ENCODE measurements at places on chromosomes 7 and 10.

GRCh38 chr7:101108330-101108857, 18.5 kb upstream of the SERPINE1 start:
- no peak for DNase-seq

- DNase-seq: no peak
Measured at GRCh38 chr10:46528171-46528671, 28.2 kb downstream of the GPRIN2 start.

GRCh38 chr7:43112941-43113621, 634 bp downstream of the HECW1 start:
- peak; percentile 17 for DNase-seq

GRCh38 chr10:74640134-74640921, 186.1 kb upstream of the KAT6B start:
- DNase-seq: no peak

DNA sequence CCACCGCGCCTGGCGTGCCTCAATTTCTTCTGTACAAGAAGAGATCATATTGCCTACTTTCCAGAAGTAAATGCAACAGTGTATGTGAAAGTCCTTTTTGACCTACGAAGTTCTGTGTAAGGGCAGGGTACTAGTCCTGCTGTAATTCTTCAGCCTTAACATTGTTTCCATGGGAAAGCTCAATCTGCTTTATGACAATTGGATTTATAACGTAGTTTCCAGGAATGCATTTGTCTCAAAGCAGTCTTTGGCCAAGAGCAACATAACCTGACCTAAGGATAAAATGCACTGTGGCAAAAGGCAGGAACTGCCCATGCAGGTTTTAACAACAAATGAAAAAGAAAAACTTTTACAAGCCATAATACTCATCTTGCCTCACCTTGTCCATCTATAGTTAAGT, 108.1 kb upstream of the PODXL start:
- DNase-seq: no peak

GRCh38 chr7:50851451-50851850, 68.8 kb upstream of the GRB10 start:
- no peak for DNase-seq

DNA sequence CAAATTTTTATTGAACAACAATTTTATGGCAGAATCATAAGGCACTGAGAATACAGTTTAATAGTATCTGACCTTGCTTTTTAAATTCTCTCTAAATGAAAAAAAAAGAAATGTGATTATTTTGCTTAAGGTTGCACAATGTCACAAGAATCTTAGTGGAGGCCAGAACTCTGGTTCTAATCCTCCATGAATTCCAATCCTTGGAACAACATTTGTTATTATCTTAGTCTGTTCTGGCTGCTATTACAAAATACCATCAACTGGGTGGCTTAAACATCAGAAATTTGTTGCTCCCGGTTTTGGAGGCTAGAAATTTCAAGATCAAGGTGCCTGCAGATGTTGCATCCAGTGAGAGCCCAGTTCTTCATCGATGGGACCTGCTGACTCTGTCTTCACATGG, 158.2 kb upstream of the POM121L12 start:
- no peak for DNase-seq

GRCh38 chr10:15491856-15492642, 121.0 kb upstream of the FAM171A1 start:
- no peak for DNase-seq

DNA sequence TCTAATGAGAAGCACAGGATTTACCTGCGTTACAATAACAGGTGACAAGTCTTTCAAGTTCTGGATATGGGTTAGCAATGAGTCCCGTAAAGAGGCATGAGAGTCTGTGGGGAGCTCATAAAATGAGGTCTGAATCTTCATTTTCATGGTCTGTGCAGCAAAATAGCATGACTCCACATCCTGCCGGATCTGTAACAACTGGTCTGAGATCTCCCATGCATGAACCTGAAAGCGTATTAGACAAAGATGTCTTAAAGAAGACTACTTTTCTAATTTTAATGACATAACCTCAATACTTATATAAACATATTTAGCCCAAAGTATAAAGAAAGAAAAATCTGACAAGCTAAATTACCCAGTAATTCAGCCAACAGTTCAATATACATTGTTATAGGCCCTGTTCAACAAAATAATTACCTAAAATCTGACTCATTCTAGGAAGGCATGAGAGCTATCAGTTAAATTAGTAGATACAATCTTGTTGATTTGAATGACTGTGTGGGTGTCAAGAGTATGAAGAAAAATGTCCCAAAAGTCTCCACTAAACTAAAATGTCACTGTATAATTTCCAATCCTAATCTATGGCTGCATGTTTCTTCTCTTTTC, 36.9 kb downstream of the TNPO3 start:
- DNase-seq: no peak

DNA sequence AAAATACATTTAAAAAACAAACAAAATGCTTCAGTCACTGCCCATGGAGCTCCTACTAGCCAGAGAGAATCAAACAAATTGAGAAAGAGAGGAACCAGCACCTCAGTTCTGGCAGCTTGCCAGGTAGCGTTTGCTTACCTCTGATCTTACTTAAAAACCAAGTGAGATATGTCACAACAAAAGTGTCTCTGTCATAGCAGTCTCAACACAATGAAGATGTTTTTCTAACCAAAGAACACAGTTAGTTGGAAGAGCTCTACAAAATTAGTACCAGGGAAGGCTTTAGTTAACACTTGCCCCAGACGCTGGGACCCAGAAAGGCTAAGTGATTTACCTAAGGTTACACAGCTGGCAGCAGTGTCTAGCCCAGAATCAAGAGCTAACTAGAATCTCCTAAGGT, 3.4 kb downstream of the DOCK4 start:
- DNase-seq: peak; percentile 35

DNA sequence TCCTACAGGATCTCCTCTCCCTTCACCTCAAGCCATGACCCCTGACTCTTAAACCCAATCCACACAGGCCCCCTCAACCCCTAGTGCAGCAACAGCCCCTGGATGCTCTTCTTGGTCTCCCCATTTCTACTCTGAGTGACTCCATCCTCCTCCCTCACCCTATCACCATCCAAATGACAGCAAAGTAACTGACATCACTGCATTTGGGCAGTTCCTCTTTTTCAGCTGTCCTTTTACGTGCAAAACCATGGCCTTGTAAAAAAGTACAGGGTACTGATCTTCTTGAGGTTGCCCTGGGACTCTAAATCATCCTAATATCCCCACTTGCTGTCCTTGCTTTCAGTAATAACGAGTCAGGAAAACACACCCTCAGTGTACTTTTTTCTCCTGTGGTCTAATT, 454.9 kb downstream of the ADRA2A start:
- DNase-seq: no peak

DNA sequence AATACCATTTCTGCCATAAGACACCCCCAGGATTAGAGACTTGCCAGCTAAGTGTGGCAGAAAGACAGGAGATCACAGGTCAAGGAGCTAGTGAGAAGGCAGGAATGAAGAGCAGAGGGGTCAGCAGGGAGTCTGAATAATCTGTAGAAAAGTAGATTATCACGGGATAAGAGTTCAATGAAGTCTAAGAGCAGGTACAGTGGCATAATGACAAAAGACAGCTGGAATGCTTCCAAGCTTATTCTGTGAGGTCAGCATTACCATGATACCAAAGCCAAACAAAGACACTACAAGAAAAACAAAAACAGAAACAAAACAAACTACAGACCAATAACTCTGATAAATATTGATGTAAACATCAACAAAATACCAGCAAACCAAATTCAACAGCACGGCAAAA, 20.8 kb downstream of the PILRA start:
- no peak for DNase-seq

DNA sequence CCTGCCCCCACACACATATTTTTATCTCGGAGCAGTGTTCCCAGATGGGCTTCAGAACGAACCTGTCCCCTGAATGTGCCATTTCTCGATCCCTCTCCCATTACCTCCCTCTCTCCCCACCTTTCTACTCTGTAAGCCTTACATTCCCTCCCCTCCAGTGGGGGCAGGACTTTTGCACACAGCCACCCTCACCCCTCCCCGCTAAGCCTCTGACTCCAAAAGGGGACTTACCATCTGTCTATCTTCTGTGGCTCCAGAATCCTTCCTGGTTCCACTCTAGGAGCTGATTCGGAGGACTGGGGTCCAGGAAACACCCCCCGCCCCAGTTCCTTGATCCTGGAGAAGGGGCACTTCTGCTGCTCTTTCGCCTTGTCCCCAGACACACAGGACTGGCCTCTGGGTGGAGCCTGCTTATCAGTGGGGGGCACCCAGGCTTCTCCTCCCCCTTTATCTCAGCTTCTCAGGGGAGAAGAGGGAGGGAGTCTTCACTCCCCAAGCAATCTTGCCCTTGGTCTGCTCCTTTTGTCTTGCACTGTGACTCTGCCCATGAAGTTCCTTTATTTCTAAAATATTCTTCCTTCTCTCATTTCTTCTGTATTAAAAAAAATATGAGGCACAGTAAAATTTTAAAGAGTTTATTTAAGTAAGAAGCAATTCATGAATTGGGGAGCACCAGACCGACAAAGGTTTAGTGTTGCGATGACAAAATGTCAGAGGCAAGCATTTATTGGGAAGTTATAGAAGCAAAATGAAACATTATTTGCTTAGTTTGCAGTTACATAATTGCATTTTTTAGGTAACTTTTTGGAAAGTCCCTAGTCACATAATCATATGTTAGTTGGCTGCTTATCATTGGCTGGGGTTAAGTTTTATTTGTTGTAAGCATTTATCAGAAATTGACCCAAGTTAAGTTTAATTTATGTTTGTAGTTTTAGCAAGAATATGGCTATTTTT, at the start of gene KEL:
TSS of gene KEL (minus strand) at position 391 of the 954 bp plus-strand sequence. CDS start at position 234, 157 bp downstream.
- no peak for DNase-seq

GRCh38 chr7:132738254-132738653, 162.0 kb upstream of the PLXNA4 start:
- peak; percentile 89 for DNase-seq

- DNase-seq: peak; percentile 49
Measured at GRCh38 chr10:133257489-133258065, 19.1 kb downstream of the ADAM8 start.

GRCh38 chr7:144584726-144585125, 181.2 kb upstream of the NOBOX start:
- no peak for DNase-seq

DNA sequence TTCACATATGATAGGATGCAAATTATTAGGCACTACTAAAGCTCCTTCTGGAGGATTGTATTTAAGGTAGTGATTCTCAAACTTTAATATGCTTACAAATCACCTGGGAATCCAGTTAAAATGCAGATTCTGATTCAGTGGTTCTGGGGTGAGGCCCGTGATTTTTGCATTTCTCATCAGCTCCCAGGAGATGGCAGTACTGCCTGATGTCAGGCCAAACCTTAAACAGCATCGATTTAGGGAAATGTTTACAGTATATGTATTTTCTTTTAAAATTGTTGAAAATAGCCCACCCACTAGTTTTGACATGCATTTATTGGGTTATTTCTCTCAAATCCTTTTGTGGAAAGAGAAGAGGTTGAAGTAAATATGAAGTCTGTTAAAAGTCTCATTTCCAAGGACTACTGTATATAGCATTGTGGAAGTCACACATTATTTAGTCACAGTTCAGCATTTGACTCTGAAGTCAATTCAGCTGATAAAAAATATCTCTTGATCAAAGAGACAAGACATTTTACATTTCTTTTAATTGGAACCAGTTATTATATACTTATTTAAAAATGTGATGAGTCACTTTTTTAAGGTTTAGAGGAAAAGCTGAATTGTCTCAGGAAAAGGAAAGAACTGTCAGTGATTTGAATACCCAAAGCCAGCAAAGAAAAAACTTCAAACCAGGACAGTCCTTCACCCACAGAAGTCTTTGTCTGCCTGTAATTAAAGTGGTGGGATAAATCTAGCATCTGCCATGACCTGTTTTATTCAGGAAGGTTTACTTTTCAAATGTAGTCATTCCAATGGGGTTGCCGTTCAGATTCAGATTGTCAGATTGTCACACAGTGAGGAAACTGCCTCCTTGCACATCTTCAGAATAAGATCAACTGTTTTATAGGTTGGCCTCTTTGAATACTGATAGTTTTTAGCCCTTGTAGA, 21.1 kb upstream of the HBP1 start:
- peak; percentile 62 for DNase-seq

DNA sequence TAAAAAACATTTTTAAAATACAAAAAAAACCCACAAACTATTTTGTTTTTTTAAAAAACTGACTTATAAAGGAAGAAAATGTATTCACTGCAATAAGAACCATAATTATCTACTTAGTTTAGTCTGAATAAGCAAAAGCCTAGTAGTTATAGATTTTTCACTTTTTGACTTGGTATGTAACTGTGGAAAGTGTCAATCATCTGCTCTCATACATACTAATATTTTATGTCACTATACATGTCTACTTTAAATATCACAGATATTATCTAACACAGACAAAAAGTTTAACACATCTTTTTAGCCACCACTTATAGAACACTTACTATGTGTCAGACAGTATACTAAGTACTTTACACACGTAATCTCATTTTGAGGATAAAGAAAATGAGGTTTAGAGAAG, 3.2 kb upstream of the JMJD1C start:
- DNase-seq: no peak

- DNase-seq: peak; percentile 74
Measured at GRCh38 chr10:29304264-29304994, 15.6 kb downstream of the LYZL1 start.

- DNase-seq: no peak
Measured at GRCh38 chr7:91164506-91164905, 99.7 kb upstream of the FZD1 start.

DNA sequence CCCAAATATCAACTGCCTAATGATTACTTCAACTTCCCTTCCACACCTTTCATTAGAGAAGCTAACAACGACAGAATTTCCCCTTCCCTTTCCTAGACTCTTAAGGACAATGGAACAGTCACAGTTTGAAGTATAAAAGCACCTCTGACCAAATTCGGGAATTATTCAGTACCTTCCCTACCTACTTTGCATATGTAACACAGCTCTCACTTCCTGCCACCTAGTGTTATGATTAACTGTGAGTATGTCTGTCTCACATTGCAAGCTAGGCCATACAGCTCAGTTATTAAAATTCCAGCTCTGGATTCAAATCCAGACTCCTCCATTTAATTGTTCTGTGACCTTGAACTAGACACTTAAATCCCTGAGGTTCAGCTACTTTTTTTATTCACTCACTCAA, 44.8 kb upstream of the HPSE2 start:
- DNase-seq: peak; percentile 21

- no peak for DNase-seq
Measured at GRCh38 chr10:133527771-133528271, 658 bp downstream of the CYP2E1 start.

DNA sequence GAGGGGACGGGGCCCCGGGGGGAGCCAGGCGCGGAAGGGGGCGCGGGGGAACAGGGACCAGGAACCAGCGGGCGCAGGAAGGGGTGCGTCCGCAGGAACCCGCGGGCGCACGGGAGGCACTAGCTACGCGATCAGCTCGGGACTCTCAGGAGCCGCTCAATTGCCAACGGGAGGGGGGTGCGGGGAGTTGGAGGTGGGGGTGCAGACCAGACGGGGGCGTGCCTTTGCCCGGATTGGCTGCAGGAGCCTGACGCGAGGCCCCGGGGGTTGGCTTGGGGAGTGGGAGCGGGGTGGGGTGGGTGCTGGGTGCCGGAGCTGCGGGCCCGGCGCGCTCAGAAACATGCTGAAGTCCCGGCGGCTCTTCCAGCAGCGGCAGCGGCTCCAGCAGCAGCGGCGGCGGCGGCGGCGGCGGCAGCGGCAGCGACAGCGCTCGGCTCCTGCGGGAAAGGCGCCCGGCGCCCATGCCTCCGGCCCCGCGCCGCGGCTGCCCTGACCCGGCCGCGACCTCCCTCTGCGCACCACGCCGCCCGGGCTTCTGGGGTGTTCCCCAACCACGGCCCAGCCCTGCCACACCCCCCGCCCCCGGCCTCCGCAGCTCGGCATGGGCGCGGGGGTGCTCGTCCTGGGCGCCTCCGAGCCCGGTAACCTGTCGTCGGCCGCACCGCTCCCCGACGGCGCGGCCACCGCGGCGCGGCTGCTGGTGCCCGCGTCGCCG, at the start of gene ADRB1:
TSS of gene ADRB1 (plus strand) at position 335 of the 715 bp plus-strand sequence. CDS start at position 602, 267 bp downstream.
- DNase-seq: peak; percentile 81

Measured in ELR (cell line).